Activated gamma-delta T cell (primary cell): ENCODE measurements at places on chromosomes 5 and 9.

- DNase-seq = no peak
These were observed 51.3 kb upstream of the GOLPH3 start for GRCh38 chr5:32225445-32225844.

- DNase-seq = no peak
These were observed 1.8 kb downstream of the MRPS2 start for GRCh38 chr9:135502168-135502872.

- no peak for DNase-seq
These were observed 50.2 kb downstream of the APC start for GRCh38 chr5:112787896-112788295.

DNA sequence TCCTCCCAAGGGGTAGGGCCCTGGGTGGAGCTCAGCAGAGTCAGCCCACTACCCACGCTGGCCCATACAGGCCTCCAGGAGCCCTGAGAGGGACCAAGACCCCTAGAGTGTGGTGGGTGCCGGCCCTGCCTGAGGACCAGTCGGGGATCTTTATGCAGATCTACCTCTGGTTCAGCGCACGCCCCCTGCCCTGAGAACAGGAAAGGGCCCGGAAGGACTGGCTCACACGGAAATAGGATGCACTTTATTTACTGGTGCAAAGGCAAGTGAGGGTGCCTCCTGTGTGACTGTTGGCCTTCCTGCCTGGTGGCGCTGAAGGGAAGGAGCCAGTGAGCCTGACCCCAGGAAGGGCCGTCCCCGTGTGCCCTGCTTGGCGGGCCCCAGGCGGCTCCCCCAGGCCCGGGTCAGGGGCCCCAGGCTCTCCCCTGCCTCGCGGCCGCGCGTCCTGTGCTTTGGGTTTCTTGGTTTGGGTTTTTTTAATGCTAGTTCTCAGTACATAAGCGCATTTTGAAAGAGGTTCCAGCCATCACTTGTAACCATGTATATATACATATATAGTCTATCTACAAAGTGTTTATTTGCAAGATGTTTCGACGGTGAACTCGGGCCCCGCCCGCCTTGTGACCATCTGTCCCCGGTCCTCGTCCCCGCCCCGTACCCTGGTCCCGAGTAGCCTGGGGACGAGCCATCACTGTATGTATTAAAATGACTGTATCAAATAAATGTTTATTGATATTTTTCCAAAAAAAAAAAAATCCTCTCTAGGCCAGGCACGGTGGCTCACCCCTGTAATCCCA is 76.4 kb upstream of the ROR2 start:
- DNase-seq = no peak

DNA sequence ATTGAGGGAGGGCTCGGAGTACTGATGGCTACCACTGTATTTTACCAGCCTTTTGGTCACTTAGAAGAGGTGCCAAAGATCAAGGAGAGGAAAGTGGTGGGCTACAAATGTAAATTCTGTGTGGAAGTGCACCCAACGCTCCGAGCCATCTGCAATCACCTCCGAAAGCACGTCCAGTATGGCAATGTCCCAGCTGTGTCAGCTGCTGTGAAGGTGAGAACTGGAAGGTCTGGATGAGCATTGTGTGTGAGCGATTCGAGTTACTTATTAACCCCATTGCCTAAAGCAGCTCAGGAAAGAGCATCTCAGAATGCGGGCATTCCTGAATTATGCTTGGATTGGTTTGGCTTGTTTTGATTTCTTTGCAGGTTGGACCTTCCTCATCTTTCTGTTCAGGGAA is 67.5 kb downstream of the ZNF462 start:
- DNase-seq = no peak

DNA sequence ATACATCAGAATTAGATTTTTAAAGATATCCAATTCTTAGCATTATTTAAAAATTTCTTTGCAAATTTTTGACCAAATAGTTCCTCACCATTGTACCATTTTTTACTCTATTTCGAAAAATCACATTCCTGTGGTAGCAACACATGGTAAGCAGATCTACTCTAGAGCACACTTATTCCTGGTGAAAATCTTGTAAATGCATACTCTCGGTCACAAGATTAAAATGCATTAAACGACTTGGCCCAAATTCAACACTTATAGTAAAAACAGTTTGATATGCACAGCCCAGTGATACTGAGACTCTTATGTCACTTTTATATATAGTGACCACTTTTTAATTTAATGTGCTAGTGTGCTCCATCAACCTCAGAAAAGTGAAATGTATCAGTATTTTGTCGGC is 208.8 kb upstream of the TARS1 start:
- DNase-seq = no peak

- no peak for DNase-seq
These were observed 567.3 kb upstream of the KLF4 start for GRCh38 chr9:108056805-108057386.

- no peak for DNase-seq
These were observed 111.1 kb upstream of the EQTN start for GRCh38 chr9:27408001-27408400.

DNA sequence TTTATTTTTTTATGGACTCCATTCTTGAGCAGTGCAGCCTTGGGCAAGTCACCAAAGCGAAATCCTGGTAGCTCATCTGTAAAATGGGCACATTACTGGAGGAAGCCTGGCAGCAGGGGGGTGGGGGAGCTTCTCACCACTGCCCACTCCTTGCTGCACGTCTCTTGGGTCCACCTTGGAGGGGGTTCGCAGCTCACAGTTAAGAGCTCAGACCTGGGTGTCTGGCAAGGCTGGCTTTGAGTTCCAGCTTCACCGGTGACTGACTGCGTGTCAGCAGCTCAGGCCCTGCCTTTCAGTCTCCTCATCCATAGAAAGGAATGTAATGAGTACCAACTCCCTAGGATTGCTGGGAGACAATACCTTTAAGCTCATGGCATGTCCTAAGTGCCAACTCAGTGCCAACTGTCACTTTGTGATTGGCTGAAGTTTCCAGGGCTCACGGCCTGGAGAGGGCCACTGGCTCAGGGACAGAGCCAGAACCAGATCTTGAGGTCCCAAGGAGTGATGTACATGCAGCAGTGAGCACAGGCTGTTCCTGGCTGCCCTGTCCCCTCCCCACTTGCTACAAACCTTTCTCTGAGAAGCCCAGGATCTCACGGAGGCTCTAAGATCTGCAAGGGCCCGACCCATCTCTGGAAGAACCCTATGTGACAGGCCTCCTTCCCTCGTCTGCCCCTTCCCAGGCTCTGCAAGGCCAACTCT is 72.9 kb downstream of the C9orf50 start:
- no peak for DNase-seq

GRCh38 chr5:41835645-41836044 is 34.6 kb downstream of the OXCT1 start:
- DNase-seq = no peak
